ENCODE measurements at places on chromosomes 7 and 10.

GRCh38 chr7:131265227-131265626, 62.4 kb upstream of the MKLN1 start:
- DNase-seq: no peak

DNA sequence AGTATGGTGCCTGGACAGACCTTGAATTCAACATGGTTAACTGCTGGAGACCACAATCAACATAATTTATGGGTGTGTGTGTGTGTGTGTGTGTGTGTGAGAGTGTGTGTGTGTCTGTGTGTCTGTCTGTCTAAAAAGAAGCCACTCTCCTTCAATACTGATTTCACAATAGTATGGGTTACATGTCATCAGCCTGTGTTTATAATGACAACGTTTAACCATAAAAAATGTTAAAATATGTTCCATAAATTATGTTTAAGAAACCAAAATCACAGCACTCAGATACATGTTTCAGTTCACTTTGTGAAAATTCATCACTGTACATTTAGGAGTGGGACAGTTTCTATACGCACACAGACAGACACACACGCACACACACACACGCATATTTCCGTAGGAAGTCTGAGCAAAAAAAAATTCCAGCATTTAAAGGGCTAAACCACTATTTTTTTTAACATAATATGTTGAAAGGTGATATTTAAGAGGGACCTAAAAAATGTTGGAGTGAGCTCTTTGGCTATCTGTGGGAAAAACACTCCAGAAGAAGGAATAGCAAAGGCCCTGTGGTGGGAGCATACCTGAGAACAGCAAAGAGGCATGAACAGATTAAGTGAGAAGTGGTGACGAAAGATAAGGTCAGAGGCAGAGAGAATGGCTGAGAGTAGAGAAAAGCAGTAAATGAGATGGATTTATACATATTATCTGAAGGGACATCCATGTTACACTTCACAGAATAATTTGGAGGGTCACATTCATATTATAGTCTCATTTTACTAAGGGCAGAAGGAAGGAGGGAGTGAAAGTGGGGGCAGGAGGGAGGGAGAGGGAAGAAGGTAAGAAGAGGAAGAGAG, 10.9 kb downstream of the PDZD8 start:
- no peak for DNase-seq

GRCh38 chr10:133237588-133238465, at the start of gene VENTX:
Gene VENTX, plus strand, starts transcription at chr10:133237855. Its CDS starts 60 bp downstream, at chr10:133237915.
- DNase-seq: no peak

GRCh38 chr7:1279041-1279440, 46.4 kb downstream of the UNCX start:
- no peak for DNase-seq

- no peak for DNase-seq
These were observed 236.0 kb downstream of the TNS3 start for GRCh38 chr7:47345857-47346298.

GRCh38 chr10:43878386-43878785, 229.7 kb upstream of the ZNF32 start:
- DNase-seq: no peak

DNA sequence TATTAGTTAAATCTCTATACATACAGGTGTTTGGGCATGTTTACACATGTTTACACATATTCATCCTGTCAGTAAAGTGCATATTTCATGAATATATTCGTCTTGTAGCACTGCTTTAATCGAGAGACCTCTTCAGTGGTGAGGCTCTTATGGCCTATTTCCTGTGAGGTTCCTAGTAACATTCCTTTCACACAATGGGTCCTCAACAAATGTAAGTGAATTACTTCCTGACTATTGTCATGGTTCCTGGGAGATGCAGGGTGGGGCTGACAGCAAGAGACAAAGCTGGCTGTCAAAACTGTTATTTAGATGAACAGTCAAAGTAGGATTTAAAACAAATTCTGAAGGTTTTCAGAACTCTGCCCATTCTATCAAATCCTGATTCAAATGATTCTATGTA, 12.4 kb upstream of the SEMA3A start:
- DNase-seq: no peak

DNA sequence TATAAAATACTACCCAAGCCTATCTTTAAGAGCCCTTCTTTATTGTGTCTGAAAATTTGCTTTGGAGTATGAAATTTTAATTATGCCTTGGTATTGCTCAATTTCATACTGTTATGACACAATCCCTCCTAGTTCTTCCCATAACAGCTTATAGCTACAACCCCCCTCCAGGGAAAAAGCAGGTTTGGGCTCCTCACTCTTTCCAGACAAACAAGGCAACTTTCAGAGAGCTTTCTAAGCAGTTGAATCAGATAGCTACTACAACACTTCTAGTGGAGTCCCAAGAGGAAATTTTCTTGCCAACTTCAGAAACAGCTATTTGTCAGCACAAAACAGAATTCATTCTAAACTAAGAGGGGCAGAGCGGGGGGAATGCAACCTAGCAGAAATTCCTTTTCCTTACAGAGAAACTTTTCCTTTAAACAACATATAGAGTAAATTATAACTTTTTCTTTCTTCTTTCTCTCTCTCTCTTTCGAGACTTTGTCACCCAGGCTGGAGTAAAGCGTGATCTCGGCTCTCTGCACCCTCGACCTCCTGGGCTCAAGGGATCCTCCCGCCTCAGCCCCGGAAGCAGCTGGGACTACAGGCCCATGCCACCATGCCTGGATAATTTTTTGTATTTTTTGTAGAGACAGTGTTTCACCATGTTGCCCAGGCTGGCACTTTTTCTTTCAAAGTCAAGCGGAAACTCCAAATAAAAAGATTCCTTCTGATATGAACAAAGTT, 26.0 kb upstream of the JMJD1C start:
- DNase-seq: no peak

- DNase-seq: no peak
These were observed 12.4 kb upstream of the FZD1 start for GRCh38 chr7:91251877-91252276.

GRCh38 chr7:137636376-137636775, 210.4 kb downstream of the DGKI start:
- no peak for DNase-seq

DNA sequence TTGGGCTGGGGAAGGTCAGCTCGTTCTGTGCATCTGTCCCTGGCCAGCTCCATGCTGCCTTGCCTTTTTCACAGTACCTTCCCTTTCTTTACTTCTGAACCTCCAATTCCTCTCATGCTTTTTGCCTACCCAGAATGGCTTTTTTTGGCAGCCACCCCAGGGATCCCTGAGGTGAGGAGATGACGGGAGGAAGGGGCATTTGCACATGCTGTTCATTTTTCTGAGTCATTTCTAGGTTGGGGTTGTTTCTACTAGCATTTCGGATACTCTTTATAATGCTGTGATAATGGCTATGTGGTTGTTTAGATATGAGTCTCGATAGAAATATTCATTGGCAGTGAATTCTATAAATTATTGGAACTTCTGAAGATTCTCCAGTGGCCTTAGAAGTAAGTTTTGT, 415.1 kb upstream of the FZD8 start:
- no peak for DNase-seq

GRCh38 chr10:99924451-99925255, 85.1 kb downstream of the DNMBP start:
- no peak for DNase-seq

DNA sequence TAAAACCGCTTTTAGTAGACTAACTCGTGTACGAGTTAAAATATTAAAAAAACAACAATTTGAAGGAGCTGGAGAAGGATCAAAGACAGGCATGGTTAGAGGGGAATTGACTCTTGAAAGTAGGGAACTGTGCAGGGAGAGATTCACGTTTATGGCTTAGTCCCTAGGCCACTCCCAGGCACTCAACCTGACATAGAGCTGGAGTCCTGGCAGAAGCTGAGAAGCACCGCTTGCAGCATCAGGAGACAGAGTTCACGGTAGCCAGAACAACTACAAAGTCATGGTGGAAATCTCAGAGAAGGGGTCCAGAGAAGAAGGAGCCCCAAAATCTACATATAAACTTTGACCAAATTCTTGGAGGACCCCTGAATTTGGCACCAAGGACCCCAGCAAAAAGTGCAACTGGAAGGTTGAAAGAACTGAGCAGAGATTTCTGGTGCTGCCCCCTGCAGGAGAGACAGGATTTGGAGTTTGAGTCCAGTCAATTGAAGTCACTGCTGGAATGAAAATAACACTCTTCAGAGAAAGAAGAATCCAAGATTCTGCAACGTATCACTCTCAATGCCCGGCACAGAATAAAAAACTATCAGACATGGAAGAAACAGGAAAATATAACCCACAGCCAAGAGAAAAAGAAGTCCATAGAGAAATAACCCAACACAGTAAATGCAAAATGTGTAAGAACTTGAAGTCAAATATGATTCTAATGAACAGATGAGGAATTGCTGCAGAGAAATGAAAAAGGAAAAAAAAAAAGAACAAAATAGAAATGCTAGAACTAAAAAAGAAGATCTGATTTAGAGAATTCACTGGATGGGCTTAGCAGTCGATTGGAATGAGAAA, 493.3 kb upstream of the PODXL start:
- no peak for DNase-seq

GRCh38 chr10:129773359-129773990, 190.6 kb downstream of the EBF3 start:
- DNase-seq: no peak

- no peak for DNase-seq
These were observed 58.0 kb downstream of the FAM171A1 start for GRCh38 chr10:15313047-15313446.

GRCh38 chr10:29734640-29734961, 99.8 kb upstream of the SVIL start:
- no peak for DNase-seq

GRCh38 chr7:41451826-41452225, 251.1 kb downstream of the INHBA start:
- no peak for DNase-seq

- DNase-seq: no peak
These were observed 3.2 kb downstream of the TES start for GRCh38 chr7:116213361-116214130.

DNA sequence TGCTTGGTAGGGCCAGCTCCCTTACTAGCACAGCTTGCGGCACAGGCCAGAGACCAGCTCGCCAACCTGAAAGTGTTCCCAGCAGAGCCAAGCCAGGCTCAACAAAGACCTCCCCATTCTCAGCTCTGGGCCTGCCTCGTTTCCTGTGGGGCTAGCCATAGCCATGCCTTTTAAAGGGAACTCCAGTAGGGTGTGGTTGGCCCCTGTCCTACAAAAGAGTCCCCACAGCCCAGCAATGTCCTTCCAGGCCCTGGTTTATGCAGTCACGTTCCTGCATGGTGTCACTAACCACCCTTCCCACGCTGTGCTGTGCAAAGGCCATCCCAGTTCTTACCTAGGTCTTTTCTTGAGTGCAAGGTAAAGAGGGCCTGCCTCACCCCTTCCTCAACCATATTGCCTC, 87.8 kb upstream of the LRRC4 start:
- DNase-seq: no peak

- no peak for DNase-seq
These were observed 439.2 kb upstream of the IGFBP3 start for GRCh38 chr7:46360296-46360695.

DNA sequence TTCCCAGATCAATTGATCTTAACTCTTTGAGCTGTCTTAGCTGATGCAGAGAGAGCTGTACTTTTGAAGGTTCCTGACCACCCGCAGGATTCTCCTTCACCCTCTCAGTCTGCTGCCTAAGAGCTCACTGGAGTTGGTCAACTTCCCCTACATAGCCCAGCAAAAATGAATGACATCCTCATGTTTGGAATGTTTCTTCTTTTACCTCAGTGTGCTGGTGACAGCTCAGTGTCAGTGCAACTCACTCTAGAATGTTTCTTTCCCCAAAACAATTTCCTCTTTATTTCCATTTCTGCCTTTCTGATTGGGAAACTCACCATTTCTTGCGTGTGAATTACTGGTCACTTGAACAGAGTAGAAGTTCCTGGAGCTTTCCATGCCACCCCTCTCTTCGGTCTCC, 48.7 kb downstream of the LSMEM1 start:
- no peak for DNase-seq

- DNase-seq: no peak
These were observed 130.3 kb downstream of the HECW1 start for GRCh38 chr7:43242628-43243255.

- DNase-seq: no peak
These were observed 205.3 kb upstream of the KLF6 start for GRCh38 chr10:3990307-3990706.

DNA sequence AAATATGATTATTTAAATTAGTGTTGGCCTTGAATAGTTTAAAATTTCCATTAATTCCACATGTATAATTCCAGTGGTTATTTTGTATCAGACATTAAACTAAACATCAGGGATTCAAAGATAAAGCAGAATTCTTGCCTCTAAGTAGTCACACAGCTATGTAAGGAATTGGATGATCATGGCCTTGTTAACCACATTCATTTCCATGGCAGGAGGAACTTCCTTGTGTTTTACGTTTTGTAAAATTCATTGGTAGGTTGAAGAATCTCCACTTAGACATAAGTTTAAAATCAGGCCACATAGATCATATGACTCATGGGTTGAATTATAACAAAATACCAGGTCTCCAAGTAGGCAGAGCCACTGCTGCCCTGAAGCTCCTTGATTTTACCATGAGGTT, 289.7 kb downstream of the PLXDC2 start:
- no peak for DNase-seq

GRCh38 chr10:89185658-89186057, 21.5 kb downstream of the CH25H start:
- DNase-seq: no peak

DNA sequence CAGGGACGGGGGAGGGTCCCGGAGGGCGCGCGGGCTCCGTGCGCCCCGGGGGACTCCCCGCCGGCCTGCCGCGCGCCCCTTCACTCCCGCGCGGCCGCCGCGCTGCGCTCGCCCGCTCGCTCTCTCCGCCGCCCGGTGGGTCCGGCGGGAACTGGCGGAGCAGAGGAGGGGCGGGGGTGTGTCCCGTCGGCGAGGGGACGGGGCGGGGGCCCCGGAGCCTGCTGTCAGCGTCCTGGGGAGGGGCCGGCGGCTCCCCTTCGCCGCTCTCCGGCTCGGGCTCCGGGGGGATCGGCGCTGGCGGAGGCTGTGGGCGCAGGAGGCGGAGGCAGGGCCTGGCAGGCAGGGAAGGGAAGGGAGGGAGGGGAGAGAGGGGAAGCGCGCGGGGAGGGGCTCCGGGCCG, at the start of gene SH3PXD2A:
Gene SH3PXD2A, minus strand, starts transcription at position 153 of the 400 bp plus-strand sequence. CDS start 310 bp downstream, outside the sequence.
- peak; percentile 48 for DNase-seq

- DNase-seq: no peak
These were observed 181.4 kb downstream of the SUGCT start for GRCh38 chr7:40316176-40316575.

DNA sequence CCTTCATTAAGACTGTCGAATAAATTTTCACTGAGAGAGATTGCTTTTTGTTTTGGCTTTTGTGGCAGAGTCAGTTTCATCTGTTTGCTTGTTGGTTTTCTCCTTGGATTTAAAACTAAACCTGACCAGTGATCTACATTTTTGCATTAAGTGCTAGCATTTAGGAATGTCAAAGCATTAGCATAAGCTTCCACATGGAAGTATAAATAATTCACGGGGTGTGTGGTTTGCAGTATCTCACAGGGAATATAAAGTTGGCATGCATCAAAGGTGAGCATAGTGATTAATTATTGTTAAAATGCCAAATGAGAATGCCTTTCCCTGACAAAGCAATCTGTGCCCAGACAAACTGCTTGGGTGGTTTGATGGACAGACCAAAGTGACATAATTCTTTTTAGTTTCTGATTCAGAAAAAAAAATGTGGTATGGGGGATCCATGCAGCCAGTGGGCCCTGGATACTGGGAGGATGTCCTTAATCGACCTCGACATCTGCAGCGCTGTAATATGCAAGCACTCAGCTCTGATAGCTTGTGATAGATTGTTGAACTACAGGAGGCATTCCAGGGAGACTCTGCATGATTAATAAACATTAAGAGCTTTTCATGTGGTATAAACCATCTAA, 339.3 kb upstream of the POM121L12 start:
- no peak for DNase-seq

- no peak for DNase-seq
These were observed 30.6 kb downstream of the HYCC1 start for GRCh38 chr7:22983257-22983855.
